Frontal cortex (tissue), 4 donors: ENCODE measurements at places on chromosomes 11 and 22. TPM values are rescaled to one million over a fixed set of nuclear protein-coding genes. Genes with fewer than 3 reads are reported as not detected.

Gene BCO2
- 6.5 TPM for total RNA-seq

Gene OR4D5
- total RNA-seq, result under 0.01 TPM

Gene TTLL8
- not detected for total RNA-seq

Gene NCR3LG1
- total RNA-seq, result 10.2 TPM

Gene ANO1
- 0.41 TPM for total RNA-seq

Gene MMP13
- total RNA-seq, result not detected

Gene APOL5
- not detected for total RNA-seq

Gene IGSF9B
- 6.9 TPM for total RNA-seq

Gene CACNA1I
- total RNA-seq, result 5.3 TPM

Gene FAM89B
- total RNA-seq, result 19.6 TPM

Gene NXPE4
- total RNA-seq, result not detected

Gene NNMT
- total RNA-seq, result 0.41 TPM

Gene OLFML1
- total RNA-seq, result 1.6 TPM

Gene CASP5
- not detected for total RNA-seq

Gene UBQLNL
- total RNA-seq, result under 0.01 TPM

Gene TTLL1
- total RNA-seq, result 75.4 TPM

Gene LRRC4C
- total RNA-seq, result 90.5 TPM

Gene OR52I1
- not detected for total RNA-seq

Gene LIF
- total RNA-seq, result not detected

Gene CLDN25
- total RNA-seq, result not detected

Gene QSER1
- total RNA-seq, result 45.2 TPM

Gene IL17REL
- total RNA-seq, result under 0.01 TPM

Gene OR2AT4
- total RNA-seq, result not detected

Gene CWF19L2
- total RNA-seq, result 26.1 TPM

Gene TBX10
- not detected for total RNA-seq
